ENCODE measurements at places on chromosomes 4 and X.

DNA sequence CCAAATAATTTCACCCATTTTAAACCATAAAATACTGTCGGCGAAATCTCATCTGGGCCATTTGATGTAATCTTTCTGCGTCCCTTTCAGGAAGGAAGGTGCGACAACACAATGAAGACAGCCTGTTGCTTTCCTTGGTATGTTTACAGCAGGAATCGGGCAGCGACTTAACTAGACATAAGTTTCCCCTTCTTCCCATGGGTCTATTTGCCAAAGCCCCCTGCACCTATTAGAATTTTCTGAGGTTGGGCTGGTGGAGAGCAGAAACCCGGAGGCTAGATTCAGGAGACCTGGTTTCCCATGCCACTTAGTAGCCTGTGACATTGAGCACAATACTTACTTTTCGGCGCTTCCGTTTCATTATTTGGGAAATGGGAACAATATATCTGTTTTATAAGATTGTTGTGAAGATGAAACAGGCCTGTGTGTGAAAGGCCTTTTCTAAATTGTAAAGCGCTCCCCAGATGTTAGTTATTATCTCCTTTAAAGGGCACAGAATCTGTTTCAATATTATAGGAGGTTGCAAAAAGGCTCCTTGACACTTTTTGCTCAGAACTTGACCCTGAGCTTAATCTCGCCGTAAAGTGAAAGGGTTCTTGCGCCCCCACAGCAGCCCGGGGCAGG lies 552 bp upstream of the AFF1 start:
- DNase-seq: no peak

- no peak for DNase-seq
Measured at GRCh38 chr4:153212736-153213135, 8.5 kb downstream of the TRIM2 start.

DNA sequence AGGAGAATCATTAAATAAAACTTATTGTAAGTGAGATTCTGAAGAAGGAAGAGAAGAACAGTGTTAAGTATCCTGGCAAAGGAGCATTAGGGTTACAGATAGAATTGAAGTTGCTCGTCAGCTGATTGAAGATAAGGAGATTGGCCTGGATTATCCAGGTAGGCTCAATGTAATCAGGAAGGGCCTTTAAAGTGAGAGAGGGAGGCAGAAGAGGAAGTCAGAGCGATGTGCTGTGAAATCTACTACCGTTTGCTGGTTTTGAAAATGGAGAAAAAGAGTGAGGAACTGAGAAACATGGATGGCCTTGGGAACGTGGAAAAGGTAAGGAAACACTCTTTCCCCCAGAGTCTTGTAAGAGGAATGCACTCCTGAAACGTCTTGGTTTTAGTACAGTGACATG lies 245.7 kb downstream of the ANTXR2 start:
- no peak for DNase-seq

DNA sequence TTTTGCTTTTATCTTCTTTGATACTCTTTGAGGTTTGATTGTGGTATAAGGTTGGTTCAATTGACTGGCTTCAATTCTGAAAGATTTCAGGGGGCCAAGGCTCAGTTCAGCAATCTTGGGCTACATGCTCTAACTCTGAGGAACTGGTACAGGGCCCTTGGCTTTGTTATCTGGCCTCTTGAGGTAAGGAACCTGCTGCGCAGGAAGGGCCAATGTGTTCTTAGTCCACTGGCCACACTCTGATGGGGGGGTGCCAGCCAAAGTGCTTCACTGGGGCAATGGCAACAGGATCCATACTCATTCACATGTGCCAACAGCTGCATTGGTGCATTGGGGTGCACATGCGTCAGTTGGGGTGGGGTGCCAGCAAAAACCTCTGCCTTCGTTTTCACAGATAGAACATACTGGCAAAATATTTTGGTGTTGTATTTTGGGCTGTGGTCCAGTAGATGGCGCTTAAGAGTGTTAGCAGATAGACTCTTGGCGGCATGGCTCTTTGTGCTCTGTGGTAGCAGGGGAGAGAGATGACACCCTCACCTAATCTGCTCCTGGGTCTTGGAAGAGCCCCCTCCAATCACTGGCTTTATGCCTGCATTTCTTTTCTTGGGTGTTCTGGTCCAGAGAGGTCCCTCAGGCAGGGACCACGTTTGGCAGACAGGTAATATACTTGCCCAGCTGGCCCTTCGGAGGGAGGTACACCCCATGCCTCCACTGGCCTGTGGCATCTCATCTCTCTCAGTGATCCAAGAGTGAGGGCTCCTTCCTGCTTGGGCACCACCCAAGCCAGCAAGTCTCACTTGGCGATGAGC lies 42.9 kb downstream of the NDST3 start:
- no peak for DNase-seq

GRCh38 chrX:77595848-77596247 lies 148.7 kb downstream of the FGF16 start:
- no peak for DNase-seq

- DNase-seq: no peak
Measured at GRCh38 chr4:24659241-24659961, 75.0 kb upstream of the DHX15 start.

DNA sequence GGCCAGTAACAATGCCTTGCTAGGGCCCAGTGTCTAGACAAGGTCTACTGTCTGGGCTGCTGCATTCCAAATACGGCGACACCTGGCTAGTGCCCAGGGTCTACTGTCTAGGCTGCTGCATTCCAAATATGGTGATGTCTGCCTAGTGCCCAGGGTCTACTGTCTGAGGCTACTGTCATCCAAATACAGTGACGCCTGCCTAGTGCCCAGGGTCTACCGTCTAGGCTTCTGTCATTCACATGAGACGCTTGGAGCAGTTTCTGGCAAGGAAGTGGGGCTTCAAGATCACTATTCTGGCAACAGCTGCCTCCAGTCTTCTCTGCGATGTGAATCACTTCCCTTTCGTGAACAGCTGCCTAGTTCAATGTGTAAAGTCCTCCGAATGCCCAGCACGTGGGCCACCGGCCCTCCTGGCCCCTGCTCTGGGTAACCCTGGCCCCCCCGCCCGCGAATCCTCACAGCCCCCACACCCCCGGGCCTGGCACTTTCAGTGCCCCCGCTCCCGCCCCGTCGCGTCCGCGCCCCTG lies 12.7 kb downstream of the ACOX3 start:
- DNase-seq: peak; percentile 79

GRCh38 chrX:122565952-122566351 lies 618.1 kb upstream of the GRIA3 start:
- DNase-seq: no peak

DNA sequence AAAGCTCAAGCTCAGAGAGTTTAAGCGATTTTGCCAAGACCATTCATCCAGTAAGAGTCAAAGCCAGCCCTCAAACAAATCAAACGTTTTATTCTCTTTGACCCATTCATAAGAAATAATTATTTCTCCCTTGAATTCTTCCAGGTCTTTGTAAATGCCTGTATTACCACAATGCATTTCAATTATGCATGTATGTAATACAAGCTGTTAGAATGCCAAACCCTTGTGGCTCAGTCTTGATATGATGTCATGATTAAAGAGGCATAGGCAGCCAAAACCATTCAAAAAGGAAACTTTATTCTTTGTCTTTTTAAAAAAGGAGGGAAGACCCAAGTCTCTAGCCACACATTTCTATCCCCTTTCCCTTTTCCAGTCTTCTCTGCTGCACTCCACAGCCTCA lies 56.5 kb upstream of the PGM2 start:
- no peak for DNase-seq

DNA sequence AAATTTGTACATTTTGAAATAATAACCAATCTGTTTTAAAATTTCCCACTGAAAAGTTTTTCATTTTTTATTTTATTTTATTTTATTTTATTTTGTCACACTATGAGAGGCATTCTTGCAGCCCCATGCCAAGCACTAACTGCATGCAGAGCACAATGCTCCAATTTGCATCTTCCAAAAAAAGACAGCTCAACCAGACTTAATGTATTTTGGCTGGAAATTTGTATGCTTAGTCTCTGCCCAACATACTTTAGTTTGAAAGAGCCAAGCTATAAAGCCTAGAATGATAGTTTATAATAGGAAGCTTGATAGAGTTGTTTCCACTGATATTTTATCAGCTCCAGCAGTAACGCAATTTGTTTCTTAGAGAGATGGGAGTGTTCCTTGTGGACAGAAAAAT lies 235.5 kb downstream of the GALNTL6 start:
- DNase-seq: no peak

- no peak for DNase-seq
Measured at GRCh38 chr4:153267890-153268289, 63.6 kb downstream of the TRIM2 start.

DNA sequence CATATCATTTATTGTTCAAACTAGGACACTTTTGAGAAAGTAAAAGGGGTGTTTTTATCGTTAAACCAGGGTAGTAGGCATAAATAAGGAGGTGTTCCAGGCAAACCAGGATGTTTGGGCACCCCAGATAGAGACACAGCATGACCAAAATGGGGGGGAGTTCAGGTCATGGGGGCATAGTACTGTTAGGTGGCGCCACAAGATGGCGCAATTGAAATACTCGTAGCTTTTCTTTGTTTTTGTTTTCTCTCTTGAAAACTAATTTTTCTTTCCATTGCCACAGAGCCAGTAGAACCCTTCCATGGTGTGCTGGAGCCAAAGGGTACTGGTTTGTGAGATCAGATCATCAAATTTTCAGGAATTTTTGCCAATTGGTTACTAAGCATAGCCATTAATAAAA lies 283.4 kb downstream of the BCOR start:
- DNase-seq: peak; percentile 20

- peak; percentile 37 for DNase-seq
Measured at GRCh38 chr4:102687373-102687981, 73.3 kb downstream of the MANBA start.

DNA sequence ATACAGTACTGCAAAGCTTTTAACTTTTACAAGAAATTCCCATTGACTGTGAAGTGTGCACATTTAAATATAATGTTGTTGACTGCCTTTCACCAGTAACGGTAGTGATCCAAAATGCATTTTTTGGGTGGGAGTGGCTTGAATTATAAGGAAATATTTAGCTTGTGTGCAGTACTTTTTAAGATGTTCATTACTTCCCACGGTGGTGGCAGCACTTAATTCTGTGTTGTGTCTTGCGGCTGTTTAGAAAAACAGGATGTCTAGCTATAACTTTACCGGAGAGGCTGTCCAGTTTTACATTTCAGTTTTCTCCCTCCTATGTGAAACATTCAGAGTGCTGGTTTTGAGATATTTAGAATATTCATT lies 1.7 kb downstream of the TMEM131L start:
- DNase-seq: no peak

GRCh38 chr4:79673377-79673776 lies 265.3 kb upstream of the GK2 start:
- no peak for DNase-seq

GRCh38 chr4:2928242-2929176 lies 34.7 kb downstream of the NOP14 start:
- DNase-seq: no peak

Data from CD14-positive monocyte (primary cell).